ENCODE measurements at places on chromosomes 1 and 21.

DNA sequence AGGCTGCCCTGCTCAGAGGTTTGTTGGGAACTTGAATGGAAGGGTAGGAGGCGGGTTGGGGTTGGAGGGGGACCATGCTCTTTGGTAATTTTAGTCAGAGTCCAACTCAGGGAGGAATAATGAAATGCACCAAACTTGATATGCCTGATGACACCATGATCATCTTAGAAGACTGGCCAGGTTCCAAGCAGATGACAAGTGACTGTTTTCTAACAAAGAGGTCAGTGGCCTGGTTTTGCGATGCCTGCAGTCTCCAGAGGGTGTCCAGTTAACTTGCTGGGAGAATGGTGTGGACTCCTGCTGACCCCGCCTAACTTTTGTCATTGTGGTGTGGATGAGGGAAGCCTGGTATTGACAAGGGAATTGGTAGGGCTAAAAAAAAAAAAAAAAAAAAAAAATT is 12.4 kb downstream of the VANGL1 start:
- no peak for DNase-seq

DNA sequence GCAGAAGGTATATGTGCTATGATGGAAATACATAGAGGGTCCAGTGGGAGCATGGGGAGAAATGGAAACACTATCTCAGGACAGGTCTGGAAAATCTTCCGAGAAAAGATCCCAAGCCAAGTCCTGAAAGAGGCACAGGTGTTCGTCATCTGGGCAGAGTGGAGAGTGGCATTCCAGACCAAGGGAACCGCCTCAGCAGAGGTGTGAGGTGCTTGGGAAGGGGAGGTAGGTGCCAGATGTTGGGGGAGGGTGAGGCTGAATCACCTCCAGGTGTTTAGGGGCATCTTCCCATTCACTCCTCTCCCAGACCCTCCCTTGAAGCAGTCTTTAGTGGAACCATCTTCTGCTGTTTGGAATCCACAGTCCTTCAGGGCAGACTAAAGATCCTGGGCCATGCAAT is 23.5 kb upstream of the LRRN2 start:
- DNase-seq, result no peak

- no peak for DNase-seq
Measured at GRCh38 chr1:179230721-179231120, 1.2 kb upstream of the ABL2 start.

- peak; percentile 20 for DNase-seq
Measured at GRCh38 chr21:16370186-16370585, 640.4 kb downstream of the USP25 start.

Measured in NCI-H345 (cell line).